Cardiac fibroblast (primary cell): ENCODE measurements at places on chromosomes 4 and X.

- no peak for DNase-seq
Measured at GRCh38 chr4:112378858-112379257, 81.7 kb downstream of the ALPK1 start.

GRCh38 chrX:98068024-98068580, 1184.4 kb downstream of the RPA4 start:
- no peak for DNase-seq

GRCh38 chr4:153205757-153206156, 1.5 kb downstream of the TRIM2 start:
- DNase-seq: no peak

DNA sequence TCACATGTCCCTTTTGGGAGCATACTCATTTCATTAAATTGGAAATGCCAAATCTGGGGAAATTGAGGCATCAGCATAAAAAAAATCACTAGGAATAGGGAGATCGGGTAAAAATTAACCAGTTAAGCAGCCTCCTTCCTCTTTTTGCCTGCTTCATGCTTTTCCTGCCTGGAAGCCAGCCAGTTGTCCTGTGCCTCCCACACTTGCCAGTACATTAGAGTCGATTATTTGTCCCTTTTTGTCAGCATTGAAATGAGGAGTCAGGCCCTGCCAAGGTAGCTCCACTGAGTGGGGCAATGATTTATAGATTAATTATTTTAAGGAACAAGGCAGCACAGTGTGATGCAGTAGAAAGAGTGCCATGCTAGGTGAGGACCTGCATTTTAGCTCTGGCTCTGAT, 55.3 kb downstream of the SH2D1A start:
- no peak for DNase-seq

GRCh38 chrX:14963447-14964236, 90.4 kb downstream of the MOSPD2 start:
- peak; percentile 19 for DNase-seq

DNA sequence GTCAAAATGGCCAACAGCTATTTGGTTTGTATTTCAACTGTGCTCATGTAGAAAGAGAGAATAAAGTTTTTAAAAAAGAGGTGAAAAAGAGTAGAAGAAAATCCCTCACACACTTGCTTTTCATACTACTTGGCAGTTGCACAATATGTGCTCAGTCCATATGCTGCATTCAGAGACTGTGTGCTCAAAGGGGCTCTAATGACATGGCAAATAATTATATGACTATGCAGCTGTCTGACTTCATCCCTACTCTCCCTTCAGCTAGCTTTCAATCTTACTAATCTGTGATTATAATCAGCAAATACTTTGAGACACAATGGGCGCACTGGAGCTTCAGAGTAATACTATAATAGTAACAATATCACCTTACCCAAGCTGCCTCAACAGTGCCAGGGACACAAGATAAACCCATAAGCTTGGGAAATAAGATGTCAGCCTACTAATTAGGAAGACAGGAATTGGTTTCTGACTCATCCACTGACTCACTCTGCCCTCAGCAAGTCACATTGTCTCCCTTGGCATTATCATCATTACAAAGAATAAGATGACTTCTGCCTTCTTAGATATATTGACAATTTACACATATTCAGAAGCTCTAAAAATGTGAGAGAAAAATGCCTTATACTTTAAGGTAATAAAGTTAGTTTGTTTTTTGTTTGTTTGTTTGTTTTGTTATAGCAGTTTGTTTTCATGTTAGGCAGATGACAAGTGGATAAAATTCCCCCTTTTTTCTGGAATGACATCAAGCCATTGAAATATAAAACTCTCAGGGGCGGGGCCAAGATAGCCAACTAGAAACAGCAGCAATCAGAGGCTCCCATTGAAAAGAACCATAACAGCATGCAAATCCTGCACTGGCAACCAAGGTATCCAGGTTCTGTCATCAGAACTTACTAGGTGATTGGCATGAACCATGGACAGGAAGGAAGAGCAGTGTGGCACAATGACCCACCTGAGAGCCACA, 311.6 kb downstream of the FAM133A start:
- DNase-seq: peak; percentile 0

DNA sequence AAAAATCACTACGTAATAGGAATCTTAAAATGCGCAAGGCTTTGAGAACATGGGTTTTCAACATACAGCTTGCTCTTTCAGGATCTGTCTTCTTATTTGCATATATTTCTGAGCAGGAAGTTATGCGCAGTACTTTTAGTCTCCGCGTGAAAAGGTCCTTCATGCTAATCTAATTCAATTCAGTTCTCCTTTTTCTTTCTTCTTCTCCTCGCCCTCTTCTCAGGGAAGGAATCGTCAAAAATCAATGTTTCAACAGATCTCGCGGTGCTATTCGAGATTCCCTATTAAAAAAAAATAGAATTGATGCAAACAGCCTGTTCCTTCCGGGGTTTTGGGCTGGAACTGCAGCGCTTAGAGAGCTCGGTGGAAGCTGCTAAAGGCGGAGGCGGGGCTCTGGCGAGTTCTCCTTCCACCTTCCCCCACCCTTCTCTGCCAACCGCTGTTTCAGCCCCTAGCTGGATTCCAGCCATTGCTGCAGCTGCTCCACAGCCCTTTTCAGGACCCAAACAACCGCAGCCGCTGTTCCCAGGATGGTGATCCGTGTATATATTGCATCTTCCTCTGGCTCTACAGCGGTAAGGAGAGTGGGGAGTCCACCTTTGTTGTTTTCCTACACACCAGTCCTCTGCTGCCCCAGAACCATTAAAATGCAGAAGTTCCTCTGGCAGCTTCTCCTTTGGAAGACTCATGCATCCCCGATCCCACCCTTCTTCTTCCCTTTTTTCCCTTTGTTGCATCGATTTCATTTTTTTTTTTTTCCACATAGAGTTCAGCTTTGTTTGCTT, at the start of the genes HMGN5 and SH3BGRL:
TSS of gene HMGN5 (minus strand) at position 243 of the 785 bp plus-strand sequence. CDS start 80,364 bp downstream, outside the sequence.
TSS of gene SH3BGRL (plus strand) at position 432 of the 785 bp plus-strand sequence. CDS start at position 531, 99 bp downstream.
- DNase-seq: peak; percentile 93

GRCh38 chr4:112075129-112075753, 70.0 kb upstream of the FAM241A start:
- peak; percentile 77 for DNase-seq
